Lower leg skin (tissue), 4 donors: ENCODE measurements at places on chromosomes 5 and 9. TPM values are rescaled to one million over a fixed set of nuclear protein-coding genes. Genes with fewer than 3 reads are reported as not detected.

DNA sequence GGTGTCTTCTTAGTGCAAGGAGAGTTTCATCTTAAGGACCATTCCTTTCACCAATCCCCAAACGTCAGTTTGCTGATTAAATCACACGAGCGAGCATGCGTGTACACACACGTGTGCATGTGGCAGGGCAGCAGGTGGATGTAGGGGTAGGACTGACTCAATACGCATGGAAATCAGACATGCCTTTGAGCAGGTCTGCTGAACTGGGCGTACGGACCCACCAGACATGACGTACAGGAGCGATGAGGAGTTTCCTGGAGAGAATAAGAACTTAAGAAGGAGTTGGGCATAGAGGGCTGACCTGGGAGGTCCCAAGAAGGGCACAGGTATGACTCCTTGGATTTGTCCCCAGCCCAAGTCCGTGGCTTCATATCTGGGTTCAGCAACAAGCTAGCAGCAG lies 170.0 kb downstream of the FGF18 start:
- DNase-seq = no peak

DNA sequence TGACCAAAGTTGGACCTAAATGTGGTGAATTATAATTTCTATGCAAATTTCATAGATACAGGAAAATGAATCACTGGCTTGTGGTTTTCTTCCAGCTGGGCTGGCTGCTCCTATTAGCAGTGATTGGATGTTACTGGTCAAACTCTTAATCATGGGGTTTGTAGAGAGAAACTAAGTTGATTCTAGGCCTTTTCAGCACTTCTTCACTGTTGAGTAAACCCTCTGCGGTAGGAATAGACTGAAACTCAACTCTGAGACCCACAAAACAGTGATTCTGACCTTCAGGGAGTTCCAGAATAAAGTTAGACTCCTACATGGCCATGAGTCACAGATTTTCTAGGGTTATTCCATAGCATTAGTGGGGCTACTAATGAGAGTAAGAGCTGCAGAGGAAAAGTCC lies 47.9 kb upstream of the FKTN start:
- DNase-seq = no peak

GRCh38 chr9:38342096-38342495 lies 50.4 kb upstream of the ALDH1B1 start:
- no peak for DNase-seq

GRCh38 chr5:34771076-34771475 lies 67.9 kb upstream of the TTC23L start:
- no peak for DNase-seq

DNA sequence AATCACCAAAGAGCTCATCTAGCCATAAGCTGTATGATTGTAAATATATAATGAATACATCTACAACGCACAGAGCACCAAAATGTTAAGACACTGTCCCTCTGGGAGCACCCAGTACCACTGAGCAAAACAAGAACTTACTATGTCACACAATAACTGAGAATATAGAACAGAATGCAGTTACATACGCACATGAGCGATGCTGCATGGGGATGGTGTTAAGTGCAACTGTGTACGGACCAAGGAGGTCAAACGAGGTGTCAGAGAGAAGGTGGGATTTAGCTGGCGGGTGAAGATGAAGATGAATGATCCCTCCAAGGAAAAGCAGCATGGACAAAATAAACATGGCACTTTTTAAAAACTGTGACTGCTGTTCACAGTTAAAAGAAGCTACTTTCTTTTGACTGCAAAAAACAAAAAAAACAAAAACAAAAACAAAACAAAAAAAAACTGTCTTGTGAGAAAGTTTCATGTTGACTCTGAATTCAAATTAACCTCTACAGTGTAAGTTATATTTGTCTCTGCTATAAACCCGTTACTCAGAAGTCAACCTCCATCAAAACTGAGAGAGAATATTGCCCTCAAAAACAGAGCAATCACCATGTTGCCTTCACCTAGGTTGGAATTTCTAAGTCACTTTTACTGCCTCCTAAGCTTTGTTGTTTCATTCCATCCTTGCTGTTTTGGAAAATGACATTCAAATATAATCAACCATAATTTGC lies 169.6 kb upstream of the GNA14 start:
- no peak for DNase-seq

- peak; percentile 36 for DNase-seq
Measured at GRCh38 chr5:158522776-158523175, 576.9 kb downstream of the EBF1 start.

DNA sequence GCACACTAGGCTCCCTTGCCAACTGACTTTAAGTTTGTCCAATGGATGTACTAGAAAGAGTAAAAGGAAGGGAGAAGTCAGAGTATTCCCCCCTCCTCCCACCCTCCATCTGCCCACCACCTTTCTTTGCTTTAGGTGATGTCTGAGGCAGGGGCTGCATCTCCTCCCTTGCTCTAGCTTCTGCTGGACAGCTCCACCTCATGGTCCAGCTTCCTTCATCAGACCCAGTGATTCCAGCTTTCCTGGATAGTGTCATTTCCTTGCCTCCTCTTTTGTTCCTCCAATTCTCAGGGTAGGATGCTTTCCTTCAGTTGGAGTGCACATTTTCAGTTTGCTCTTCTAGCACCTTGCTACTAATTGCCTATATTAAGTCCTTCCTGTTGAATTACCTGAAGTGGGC lies 67.4 kb downstream of the RAD23B start:
- DNase-seq = no peak

DNA sequence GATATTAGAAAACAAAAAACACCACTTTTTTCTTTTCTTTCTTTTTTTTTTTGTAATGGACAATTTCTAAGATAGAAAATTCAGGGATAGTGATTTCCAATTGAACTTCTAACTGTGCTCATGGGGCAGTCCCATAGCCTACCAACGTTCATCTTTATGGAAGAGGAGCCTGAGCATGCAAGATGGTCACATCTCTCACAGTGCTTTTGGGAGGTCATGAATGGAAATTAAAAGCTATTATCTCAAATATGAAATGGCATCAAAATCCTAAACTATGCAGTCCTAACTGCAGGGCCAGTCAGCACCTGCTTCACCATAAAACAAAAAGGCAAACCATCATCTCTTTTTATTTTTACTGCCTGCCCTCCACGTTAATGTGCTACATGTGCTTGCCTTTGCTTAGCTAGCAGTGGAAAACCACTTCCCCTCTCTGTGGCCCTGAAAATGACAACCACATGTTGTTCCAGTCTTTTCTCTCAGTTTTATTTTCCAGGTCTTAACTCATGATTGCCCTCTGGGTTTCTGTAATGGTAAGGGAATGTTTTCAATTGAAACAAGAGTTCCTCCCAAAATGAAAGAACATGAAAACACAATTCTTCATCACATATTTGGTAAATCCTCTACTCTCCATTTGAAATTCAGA lies 16.7 kb downstream of the IFNB1 start:
- DNase-seq = no peak

DNA sequence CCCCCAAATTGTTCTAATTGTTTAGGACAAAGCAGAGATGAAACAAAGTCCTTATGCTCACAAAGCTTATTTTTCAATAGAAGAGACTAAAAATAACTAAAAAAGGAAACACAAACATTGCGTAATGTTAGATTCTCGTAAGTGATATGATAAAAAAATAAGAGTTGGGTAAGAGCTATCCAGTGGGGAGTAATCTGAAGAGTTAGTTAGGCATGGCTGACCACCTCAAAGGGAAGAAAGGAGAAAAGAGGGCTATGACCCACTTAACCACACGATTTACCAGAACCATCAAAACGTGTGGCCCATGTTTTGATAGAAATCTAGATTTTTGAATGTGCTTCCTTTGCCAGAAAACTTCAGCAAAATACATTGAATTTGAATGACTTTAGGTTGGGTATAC lies 1296.8 kb upstream of the NUDT12 start:
- no peak for DNase-seq

DNA sequence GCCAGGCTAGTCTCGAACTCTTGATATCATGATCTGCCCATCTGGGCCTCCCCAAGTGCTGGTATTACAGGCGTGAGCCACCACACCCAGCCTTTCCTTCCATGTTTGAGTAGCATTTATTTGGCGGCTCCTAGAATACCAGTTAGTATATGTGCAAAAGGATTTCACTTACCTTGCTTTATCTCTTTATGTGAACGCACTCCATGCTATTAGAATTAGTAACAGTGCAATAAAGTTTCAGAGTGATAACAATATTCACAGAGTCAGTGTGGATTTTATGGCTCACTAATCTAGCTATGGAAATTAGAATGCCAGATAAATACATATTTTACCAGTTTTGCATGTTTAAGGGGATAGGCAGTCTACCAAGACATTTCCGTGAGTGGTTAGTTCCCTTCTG lies 74.4 kb upstream of the NIPBL start:
- DNase-seq = no peak

GRCh38 chr9:113293285-113293878 lies 9.8 kb downstream of the RNF183 start:
- no peak for DNase-seq

- peak; percentile 98 for DNase-seq
Measured at GRCh38 chr5:180494060-180494509, at the start of gene CNOT6. Gene CNOT6, plus strand, starts transcription at chr5:180494379. Its CDS starts 34,898 bp downstream, at chr5:180529277.

- peak; percentile 75 for DNase-seq
Measured at GRCh38 chr5:134177369-134178095, 782 bp upstream of the SKP1 start.

- no peak for DNase-seq
Measured at GRCh38 chr9:137275588-137276472, 1.7 kb upstream of the TOR4A start.

DNA sequence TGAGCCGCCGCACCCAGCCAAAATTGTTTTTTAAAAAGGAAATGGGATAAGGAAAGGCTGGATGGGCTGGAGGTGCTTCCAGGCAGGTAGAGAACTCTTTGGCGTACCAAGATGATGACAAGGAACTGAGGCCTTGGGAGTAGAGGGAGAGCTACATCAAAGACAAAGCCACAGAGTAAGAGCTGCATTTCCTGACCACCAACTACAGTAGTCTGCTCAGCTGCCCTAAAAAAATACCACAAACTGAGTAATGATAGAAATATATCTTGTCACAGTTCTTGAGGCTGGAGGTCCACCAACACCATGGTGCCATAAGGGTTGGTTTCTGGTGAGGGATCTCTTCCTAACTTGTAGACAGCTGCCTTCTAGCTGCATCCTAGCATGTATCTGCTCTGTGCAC lies 8.2 kb downstream of the OR1K1 start:
- DNase-seq = peak; percentile 17

DNA sequence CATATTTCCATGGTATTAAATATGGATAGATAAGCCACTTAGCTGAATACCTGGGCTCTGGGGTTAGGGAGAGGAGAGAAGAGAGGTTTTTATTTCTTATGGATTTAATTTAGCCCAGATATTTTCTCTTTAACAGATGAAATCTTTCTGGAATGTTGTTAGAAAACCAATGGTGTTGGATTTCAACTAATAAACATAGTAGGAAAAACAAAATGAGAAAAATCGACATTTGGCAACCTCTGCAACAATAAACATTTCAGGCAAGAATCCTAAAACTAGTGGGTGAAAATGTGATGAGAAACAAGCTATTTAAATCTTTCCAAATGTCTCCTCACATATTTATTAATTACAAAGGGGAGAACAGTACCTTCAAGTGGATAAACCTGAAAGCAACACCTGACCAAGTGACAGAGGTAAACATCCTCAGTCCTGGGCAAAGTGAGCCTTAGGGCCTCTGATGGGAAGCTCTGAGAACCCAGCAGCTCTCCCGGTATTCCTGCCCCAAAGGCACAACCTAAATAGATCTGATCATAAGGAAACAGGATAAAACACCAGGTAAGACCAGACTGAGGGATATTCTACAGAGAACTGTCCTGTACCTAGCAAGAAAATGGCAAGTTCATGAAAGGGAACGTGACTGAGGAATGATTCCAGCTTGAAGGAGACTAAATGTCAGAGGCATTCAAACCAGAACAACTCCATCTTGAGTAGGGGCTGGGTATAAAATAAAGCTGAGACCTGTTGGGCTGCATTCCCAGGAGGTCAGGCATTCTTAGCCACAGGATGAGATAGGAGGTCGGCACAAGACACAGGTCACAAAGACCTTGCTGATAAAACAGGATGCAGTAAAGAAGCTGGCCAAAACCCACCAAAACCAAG lies 163.7 kb downstream of the ESM1 start:
- no peak for DNase-seq

DNA sequence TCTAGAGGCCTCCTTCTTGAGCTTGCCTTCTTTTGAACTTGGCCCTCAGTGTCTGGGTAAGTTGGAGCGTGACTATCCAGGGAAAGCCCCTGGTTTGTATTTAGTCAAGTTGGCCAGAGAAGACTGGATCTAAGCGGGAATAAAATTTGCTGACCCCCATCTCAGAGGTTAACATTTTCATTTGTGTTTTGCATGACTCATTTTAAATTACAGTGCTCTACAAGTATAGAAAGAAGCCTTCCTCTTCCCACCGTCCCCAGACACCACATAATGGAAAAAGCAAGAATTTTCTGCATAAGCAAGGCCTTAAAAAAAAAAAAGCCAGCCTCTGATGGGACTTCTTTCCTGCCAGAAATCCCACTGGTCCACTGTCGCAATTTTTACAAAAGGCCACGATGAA lies 27.2 kb downstream of the PIK3R1 start:
- DNase-seq = no peak

- DNase-seq = no peak
Measured at GRCh38 chr9:9061627-9062026, 1262.0 kb upstream of the DMAC1 start.

DNA sequence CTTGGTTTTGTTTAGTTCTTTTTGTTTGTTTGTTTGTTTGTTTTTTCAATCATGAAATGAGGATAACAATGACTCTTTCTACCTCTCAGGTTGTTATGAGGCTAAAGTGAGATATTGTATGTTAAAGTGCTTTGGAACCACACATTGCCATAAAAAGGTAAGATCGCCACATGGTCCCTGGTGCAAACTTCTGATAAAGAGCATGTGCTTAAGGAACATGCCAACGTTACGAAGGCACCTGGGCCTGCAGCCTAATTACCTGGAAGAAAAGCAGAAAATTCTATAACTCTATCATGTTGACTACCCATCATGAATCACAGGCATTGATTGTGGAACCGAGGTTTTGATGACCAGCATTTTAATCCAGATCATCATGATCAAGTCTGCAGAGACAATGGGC lies 151.8 kb downstream of the DROSHA start:
- no peak for DNase-seq

DNA sequence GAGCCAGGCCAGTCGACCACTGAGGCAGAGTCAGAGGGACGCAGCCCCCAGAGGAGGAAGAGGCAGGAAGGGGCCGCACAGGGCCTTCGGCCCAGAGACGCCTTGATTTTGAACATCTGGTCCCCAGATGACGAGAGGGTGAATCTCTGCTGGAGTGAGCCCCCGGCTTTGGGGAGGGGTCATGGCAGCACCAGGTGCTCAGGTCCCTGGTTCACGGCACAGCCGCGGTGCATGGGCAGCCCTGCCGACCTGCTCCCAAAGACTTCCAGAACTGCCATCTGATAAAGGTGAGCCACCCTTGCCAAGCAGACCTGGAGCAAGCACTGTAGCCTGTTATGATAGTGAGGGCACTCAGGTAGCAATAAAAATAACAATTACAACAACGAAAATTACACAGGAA lies 29.8 kb downstream of the LPCAT1 start:
- DNase-seq = no peak

Gene ZFP37
- 1.1 TPM for total RNA-seq

Gene TLR4
- total RNA-seq = 5.0 TPM

Gene IL13
- total RNA-seq = not detected

Gene PHF24
- total RNA-seq = 0.76 TPM

Gene LCN9
- not detected for total RNA-seq
